ENCODE measurements at places on chromosomes 5 and 9.

DNA sequence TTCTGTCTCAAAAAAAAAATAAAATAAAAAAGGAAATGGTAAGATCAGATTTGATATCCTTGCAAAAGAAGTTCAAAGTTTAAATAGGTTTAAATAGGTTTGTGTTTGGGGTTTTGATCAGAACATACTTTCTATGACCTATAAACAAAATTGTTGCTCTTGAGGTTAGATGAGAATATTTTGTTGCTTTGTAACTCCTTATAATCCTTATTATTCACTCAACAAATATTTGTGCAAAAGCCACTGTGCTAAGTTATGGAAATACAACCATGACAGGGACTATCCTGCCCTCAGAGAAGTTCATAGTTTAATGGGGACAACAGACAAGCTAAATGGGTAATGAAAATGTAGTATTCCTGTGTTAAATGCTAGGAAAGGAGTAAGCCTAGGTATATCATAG is 71.5 kb downstream of the INVS start:
- no peak for DNase-seq

DNA sequence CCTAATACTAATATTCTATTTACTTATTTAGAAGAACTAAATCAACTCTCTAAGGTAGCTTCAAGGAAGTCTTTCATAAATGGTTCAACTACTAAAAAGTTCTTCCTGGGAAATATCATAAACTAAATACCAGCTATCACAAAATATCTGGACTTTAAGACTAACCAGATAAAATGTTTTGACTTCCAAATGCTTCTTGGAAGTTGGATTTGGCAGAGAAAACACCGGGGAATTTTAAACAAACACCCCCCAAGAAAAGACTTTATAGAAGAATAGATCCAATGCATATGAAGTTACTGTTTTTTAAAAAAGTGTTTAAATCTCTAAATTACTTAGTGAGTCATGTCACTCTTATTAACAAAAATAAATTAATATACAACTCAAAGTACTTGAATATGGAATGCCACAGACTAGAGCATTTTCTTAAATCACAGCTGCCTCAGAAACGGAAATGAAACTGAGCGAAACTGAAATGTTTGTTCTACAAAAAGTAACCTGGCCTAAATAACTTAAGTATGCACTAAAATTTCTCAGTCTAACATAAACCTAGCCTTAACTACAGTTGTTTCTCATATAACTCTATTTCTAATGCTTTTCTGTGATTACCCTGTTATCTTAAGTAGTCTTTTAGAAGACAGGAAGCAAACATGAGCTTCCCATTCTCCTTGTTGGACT is 6.8 kb downstream of the ABCA1 start:
- DNase-seq, result no peak

DNA sequence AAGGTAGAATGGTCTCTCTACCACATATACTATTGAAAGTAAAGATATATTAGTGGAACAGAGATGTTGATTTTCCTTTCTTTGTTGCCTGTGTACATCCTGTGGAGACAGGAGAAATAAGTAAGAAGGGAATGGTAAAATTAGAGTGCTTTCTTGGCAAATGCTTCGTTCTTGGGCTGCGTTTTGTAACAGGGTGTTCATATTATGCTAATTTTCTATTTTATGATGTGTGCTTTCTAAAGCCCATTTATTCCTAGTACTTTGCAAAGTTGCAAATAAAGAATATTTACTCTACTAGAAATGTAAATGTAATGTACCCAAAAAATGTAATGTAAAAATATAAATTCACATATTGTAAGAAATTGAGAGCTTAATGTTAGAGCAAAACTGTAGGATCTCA is 40.5 kb upstream of the RIOK2 start:
- DNase-seq, result no peak

DNA sequence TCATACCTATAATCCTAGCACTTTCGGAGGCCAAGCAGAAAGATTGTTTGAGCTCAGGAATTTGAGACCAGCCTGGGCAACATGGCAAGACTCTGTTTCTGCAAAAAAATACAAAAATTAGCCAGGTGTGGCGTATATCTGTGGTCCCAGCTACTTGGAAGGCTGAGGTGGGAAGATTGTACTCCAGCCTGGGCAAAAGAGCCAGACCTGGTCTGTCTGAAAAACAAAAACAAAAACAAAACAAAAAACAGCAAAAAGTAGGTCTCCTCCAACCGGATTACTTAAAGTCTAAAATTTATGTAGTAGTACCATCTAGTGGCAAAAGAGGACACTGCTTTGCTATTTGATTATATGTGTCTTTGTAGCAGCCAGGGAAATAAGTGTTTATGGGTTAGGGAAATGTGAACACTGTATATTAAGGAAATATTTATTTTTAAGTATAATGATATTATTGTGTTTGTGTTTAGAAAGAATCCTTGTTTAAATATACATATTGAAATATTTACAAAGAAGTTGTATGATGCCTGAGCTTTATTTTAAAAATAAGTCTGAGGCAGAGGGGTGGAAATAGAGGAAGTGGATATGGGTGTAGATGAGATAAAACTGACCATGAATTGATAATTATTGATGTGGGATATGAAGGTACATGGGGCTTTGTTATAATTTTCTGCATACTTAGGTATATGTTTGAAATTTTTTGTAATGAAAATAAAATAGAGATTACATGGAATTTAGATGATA is 20.0 kb downstream of the APC start:
- DNase-seq, result no peak

- DNase-seq, result no peak
Measured at GRCh38 chr9:77833561-77834429, 185.7 kb upstream of the GNA14 start.

DNA sequence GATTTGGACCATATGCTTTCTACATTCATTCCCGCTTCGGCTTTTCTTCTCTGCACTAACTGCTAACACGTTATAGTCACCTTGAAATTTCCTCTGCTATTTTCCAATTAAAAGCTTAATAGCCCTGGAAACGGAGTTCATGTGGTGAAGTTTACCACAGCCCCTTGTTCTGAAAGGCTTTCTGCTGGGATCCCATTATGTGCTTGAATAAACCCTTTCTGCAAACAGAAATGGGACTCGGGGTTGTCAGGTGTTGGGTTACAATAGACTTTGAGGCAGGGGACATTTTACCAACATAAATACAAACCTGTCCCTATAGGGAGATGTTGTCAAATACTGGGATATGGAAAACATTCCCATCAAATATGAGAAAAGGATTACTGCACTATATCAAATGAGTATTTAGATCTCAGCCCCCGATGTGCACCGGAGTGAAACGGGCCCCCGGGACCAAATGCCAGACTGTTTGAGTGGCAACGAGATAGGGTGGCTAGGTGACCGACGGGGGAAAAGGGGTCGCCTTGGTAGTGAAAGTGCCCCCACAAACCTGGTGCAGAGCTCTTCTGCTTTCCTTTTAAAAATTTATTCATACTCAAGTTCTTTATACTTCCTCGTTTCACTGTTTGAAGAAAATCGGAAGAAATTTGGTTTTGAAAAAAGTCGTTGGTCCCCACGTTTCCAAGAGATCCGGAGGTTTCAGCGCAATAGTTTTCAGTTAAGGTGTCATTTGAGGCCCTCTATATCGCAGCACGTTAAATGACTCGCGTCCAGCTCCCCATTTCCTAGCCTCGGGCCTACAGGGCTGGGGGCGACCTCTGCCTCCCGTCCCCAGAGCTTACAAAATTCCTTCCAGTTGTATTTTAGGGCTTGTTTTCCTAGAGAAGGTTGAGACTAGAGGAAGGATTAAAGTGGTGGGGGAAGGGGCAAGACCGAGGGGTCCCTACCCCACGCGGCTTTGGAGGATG is 2.1 kb upstream of the DMRT3 start:
- DNase-seq, result no peak

GRCh38 chr9:127977009-127977883 is 3.5 kb downstream of the EEIG1 start:
- no peak for DNase-seq

GRCh38 chr5:107951309-107951708 is 280.6 kb upstream of the EFNA5 start:
- DNase-seq, result no peak

- no peak for DNase-seq
Measured at GRCh38 chr5:33182986-33183385, 257.8 kb upstream of the TARS1 start.

GRCh38 chr5:113093558-113093957 is 117.0 kb downstream of the DCP2 start:
- no peak for DNase-seq

DNA sequence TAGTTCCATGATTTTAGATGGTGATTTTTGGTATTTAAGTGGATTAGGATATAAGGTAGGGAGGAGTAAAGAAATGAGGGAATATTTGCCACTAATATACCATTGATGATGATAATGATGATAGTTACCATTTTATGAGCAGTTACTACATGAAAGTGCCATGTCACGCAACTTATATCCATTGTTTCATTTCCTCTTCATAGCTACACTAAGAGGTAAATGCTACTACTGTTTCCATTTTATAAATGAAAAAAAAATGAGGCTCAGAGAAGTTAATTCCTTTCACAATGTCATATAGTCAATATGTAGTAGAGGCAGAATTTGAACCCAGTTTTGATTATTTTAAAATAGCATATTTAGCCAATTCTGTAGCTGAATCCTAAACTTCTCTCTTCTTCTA is 112.2 kb upstream of the ADRA1B start:
- no peak for DNase-seq

GRCh38 chr5:39224196-39224761 is 4.9 kb upstream of the FYB1 start:
- DNase-seq, result no peak

DNA sequence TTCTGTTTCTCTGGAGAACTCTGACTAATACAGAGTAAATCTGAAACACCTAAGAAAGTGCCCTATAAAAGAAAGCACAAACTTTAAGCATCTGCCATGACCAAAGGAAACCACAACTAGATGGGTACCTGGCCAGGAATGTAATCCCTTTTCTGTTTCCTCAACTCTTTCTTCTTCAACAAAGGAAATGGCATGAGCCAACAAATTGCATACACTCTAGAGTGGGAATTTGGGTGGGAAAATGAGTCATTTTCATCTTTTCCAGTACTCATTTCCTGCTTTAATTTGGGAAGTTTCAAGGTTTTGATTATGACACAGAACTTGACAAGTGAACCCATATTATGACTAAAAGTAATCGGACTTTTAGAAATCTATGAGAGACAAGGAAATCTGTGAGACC is 349.2 kb upstream of the RORB start:
- DNase-seq, result no peak

- DNase-seq, result no peak
Measured at GRCh38 chr5:94705427-94705826, 87.0 kb downstream of the SLF1 start.

- no peak for DNase-seq
Measured at GRCh38 chr5:10786835-10787234, 25.8 kb upstream of the DAP start.

DNA sequence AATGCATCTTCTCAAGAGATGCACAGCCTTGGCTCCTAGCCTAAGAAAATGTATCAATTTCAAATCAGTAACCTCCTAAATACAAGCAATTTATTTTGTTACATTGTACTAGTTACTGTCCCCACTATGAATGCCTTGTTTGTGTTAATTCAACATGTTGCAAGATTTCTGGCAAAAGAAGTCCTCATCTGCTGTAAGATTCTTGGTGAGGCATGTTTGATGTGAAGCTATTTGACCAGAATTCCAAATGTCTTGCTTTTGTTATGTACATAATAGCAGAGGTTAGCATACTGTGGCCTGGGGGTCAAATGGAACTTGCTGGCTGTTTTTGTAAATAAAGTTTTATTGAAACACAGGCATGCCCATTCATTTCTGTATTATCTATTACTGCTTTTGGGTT is 1023.1 kb upstream of the WWC1 start:
- DNase-seq, result no peak

DNA sequence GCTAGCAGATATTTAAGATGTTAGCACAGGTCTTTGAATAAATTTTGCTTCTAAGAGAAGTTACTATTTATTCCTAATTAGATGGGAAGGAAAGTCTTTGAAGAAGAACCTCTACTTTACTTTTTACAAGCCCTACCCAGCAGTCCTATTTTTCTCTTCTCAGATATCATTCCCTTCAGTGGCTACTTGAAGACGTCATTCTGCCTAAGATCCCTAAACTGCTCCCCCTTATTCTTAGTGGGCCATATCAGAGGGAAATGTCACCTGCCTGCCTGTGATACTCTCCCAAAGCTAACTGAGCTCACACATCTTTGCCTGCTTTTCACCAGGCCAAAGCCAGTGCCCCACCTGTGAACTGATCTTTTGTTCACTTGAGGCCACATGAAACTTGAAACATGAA is 16.5 kb upstream of the TMED9 start:
- DNase-seq, result no peak

GRCh38 chr9:33287087-33287490 is 3.2 kb upstream of the NFX1 start:
- DNase-seq, result no peak

- no peak for DNase-seq
Measured at GRCh38 chr9:124803911-124804310, 27.0 kb downstream of the OLFML2A start.

DNA sequence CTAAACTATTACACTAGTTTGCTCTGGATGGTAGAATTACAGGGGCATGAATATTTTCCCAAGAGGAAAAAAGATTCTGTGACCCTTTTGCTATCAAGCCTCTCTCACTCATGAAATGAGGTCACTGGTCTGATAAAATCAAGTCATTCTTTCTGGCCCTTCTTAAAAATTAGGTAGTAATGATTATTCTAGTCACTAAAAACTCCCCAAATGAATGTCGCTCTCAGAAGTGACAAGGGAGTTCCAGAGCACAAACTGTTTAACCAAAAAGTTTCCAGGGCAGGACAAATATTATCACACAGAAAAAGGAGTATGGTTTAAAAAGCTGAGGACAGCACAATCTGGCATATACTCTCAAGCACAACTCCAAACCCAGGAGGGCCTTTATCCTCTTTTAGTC is 12.5 kb downstream of the ERMP1 start:
- no peak for DNase-seq

- DNase-seq, result no peak
Measured at GRCh38 chr5:67639976-67640375, 443.4 kb upstream of the CD180 start.

GRCh38 chr9:12697719-12698118 is 4.5 kb downstream of the TYRP1 start:
- DNase-seq, result no peak

- no peak for DNase-seq
Measured at GRCh38 chr5:81971111-81971711, 612 bp upstream of the ATG10 start.

DNA sequence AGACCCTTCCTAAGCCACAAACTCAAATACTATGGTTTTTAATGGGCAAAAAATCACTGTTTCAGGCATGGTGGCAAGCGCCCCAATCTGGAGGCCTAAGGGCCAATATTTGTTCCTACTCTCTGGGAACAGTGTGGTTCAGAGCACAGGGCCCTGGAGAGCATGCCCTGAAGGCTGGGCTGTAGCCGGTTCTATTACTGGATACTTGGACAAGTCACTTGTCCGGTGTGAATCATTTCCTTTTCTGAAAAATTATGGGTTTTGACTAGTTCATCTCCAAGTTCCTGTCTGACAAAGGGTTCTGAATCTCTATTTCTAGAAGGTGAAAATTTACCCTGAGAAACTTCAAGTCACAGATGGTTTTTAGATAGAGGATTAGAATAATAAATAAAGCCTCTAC is 75.0 kb downstream of the OTULIN start:
- DNase-seq, result no peak

GRCh38 chr5:132054697-132055440 is 5.6 kb upstream of the IL3 start:
- DNase-seq, result no peak

- DNase-seq, result peak; percentile 60
Measured at GRCh38 chr5:56951946-56952691, at the start of gene MIER3. Gene MIER3 (minus strand): TSS chr5:56952123. CDS start chr5:56952102, 21 bp downstream.

- no peak for DNase-seq
Measured at GRCh38 chr9:10525972-10526371, 86.8 kb downstream of the PTPRD start.

- no peak for DNase-seq
Measured at GRCh38 chr5:61966997-61967396, 339.0 kb upstream of the KIF2A start.
